ENCODE measurements at places on chromosomes 7 and 10.
A peak's percentile ranks its signal among the peaks of the same experiment; 100 is the strongest.

GRCh38 chr7:121449735-121450240, 53.7 kb upstream of the FAM3C start:
- no peak for DNase-seq

GRCh38 chr7:124440081-124440480, 325.5 kb downstream of the GPR37 start:
- no peak for DNase-seq

- no peak for DNase-seq
Observed at GRCh38 chr7:127997226-127997922, 33.9 kb downstream of the LRRC4 start.

DNA sequence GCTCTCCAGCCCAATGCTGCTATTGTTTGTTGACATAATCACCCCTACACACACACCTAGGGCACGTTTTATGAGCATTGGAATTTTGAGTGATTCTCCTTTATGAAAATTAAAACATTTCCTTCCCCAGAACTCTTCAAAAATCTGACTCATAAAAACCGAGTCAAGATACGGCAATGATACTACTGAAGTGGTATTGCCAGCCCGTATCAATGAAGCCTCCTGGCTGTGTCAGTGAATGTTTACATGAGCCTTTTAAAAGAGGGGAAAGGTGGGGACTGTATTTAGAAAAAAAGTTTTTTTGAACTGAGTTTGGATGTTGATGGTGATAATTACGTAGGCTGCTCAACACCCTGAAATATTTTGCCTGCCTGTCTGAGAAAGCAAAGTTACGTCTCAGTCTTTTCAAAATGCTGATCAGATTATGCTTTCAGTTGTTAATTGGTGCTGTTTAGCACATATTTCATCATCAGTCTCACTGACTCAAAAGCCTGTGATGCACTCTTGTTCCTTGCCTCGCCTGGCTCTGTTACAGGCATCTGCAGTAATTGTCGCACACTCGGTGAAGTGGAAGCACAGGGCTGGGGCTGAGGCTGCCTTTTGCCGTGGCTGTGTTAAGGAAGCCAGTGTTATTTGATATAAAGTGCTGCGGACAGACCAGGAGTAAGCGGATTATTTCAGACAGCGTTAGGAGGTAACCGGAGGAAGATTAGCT, 157.4 kb upstream of the TCF7L2 start:
- DNase-seq, result no peak

DNA sequence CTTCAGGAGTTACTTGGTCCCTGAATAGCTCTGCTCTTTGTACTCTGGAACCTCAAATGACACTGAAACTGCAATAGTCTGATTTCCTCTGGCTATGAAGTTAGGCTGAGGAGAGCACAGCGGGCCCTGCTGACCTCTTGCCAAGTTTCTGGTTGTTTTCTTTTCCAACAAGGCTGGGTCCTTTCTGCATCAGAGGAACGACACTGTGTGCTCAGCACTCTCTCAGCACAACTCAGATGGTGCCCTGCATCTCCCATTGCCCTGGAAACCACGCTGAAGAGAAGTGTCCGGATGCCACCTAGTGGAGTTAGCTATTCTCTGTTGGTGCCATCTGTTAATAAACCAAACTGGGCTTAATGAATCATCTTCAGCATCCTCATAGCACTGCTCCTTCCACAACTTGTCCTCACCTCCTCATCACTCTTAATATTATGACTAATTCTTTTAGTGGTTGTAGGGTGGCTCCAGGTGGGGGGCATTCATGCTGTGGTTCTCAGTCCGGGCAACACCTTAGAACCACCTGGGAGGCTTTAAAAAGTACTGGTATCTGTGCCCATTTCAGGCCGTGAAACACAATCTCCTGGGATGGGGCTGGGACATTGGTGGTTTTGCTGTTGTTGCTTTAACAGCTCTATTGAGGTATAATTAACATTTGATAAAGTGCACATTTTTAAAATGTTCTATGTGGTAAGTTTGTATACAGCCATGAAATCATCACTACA, 8.2 kb upstream of the EFCAB10 start:
- DNase-seq, result peak; percentile 63

DNA sequence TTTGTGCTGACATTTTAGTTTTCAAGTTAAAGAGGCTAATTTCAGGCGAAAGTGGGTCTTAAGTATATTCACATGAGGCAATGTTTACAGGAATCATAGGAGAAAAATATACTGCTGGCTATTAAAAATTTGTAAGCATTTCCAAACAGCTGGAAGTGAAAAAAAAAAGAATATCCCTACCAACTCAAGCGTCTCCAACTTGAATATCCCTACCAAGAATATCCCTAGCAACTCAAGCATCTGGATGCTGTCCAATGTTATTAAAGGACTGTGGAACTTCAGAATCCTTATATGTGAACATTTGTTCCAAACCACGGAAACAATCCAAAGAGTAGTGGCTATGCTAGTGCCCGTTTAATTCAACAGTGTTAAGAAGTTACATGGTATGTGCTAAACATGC, 1303.0 kb downstream of the GATA3 start:
- DNase-seq, result no peak

DNA sequence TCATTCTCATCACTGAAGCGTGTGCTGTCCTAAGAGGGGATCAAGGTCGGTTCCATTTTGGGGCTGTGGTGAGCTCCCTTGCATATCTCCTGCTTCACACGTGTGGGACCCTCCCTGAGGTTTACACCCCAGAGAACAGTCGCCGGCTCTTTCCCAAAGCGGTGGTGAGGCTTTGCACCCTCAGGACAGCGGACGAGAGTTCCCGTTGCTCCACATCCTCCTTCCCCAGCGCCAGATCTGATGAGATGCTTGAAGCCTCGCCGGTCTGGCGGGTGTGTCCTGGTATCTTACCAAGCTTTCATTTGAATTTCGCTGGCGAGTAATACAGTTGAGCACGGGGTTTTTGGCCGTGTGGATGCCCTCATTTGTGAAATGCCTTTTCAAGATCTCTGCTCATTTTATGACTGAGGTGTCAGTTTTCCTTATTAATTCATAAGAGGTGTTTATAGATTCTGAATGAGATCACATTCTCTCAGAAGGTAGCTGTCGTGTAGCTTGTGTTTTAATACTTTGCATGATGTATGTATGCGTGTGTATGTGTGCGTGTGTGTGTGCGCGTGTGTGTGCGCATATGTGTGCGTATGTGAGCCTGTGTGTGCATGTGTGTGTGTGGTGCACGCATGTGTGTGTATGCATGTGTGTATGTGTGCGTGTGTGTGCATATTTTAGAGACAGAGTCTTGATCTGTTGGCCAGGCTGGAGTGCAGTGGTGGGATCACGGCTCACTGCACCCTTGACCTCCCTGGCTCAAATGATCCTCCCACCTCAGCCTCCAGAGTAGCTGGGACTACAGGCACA, 30.7 kb downstream of the ELFN1 start:
- DNase-seq, result no peak

GRCh38 chr7:143455491-143455890, 12.2 kb downstream of the TAS2R60 start:
- DNase-seq, result no peak

DNA sequence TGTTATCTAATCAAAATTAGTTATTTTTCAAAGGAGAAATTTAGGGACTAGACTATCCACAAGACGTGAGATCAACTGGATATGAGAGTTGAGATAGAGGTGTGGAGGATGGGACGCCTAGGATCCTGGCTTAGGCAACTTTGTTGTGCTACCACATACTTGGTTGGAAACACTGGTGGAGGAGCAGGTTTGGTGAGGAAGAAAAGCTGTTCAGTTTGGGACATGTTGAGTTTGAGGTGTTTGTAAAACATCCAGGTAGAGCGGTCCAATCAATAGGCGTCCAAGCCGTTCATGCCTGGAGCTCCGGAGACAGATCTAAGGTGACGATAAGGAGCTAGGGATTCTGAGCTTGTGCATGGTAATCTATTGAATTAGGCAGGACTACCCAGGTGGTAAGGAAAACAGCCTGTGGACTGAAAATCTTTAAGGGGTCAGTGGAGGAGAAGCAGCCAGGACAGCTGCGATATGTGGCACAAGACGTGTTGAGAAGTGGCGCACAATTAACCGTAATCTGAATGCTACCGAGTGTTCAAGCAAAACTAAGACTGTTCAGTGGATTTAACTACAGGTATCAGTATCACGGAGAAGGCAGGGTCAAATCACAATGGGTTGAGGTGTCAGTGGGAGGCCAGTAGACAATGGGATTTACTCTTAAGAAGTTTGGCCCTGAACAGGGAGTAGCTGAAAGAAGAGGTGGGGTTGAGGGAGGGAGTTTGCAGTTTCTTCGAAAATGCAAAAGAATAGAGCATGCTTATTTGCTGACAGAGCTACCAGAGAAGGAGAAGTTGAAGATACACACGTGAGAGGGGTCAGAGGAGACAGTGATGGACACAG, 16.1 kb upstream of the TRPV6 start:
- DNase-seq, result no peak

GRCh38 chr7:114930829-114931655, 9.1 kb downstream of the MDFIC start:
- DNase-seq, result no peak

DNA sequence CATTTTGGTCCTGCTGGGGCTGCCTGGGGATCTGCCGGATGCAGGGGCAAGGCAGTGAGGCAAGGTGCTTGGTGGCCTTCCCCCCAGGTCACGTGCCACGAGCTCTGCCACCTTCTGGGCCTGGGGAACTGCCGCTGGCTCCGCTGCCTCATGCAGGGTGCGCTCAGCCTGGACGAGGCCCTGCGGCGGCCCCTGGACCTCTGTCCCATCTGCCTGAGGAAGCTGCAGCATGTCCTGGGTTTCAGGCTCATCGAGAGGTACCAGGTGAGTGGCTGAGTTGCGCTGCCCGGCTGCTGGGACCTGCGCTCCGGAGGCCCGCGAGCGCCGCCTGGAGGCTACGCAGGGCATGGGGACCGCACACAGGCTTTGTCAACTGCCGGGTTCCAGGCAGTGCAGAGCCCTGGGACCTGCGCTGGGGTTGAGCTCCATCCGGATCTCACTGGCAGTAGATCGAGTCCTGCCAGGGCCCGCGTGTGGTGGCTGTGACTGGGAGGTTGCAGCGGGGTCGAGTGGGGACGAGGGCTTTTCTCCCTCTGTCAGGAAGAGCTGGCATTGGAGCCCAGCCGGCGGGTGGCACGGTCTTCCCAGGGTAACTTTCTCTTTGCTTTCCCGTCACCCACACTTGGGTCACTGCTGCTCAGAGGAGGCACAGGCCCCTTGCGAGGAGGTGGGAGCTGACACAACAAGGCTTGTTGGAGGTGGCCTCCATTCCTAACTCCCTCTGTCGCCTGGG, 21.7 kb downstream of the AMZ1 start:
- DNase-seq, result peak; percentile 23

GRCh38 chr7:132108563-132108962, 467.7 kb downstream of the PLXNA4 start:
- DNase-seq, result no peak

DNA sequence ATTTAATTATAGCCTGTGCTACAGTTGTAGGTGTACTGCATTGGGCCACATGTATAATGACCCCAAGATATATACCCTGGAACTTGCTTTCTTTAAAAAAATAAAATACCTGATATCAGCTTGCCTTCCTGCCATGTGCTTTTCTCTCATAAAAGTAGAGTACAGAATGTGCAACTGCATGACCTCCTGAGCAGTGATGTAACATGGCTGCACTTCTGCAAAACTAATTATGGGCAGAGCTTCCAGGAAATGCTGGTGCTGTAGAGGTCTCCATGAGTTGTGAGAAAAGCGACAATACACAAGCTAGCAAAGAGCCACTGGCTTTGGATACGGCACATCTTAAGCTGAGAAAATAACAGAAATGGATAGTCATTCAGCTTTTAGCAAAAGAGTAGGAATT, 6.5 kb upstream of the ERLIN1 start:
- no peak for DNase-seq

DNA sequence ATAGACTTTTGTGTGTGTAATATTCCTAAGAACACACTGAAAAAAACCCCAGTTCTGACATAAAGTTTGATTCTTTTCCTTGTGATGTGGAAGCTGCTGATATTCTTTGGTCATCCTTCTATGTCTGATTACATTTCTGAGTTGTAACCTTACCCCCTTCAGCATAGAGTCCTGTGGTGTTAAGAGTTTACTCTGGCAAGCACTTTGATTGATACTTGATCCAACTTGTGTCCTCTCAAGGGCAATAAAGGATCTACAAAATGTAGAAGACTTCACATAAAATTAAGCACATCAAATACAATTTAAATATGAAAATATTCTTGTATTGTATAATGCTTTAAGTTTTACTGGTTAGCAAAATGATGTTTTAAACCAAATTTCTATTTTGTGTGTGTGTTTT, 221.7 kb upstream of the DKK1 start:
- no peak for DNase-seq

DNA sequence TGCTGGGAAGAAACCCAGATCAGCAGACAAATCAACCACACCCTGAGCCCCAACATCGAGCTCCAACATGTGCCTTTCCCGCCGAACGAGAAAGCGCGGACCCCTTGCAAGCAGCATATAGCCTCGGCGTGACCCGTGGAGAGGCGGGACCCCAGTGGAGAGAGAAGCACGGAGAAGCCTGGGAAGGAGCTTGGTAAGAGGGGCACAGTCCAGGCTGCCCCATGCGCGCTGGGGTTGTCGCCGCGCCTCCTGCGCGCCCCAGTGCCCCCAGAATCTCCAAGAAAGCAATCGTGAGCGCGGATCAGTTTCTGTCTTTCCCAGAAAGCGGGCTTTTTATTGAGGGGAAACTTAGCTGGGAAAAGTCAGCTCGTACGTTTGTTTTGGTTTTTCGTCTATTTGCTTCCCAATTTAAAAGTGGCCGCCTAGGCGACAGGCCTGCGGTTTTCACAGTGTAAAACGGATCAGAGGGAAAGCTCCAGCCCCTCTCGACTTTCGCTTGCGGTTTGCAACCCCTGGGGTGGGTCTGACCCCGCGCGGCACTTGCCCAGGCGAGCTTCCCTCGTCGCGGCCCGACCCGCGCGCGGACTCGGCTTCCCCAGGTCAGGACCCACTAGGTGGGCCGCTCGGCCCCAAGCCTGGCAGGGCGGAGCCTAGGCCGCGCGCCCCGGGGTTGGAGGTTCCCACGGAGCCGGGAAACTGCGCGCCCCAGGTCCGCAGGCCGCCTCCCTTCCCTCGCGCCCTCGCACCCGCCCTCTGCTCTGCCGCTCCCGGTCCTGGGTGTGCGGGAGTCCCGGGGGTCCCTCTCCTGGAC, 31.1 kb downstream of the SKIDA1 start:
- DNase-seq, result no peak

DNA sequence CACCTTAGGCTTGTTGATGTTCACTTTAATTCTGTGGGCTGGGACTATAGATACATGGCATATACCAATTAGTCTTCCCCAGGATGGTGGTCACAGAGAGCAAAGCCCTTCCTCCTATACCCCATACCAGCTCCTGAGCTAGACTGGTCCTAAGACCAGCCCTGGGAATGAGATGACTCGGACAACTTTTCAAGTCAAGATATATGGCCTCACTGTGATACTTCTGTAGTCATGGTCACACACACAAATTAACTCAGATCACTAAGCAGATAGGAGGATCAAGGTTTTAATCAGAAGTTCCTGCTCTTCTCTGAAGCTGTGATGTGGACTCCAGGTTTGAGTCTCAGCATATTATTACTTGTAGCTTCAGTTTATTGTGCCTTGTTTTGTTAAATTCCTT, 53.1 kb downstream of the SLK start:
- no peak for DNase-seq

DNA sequence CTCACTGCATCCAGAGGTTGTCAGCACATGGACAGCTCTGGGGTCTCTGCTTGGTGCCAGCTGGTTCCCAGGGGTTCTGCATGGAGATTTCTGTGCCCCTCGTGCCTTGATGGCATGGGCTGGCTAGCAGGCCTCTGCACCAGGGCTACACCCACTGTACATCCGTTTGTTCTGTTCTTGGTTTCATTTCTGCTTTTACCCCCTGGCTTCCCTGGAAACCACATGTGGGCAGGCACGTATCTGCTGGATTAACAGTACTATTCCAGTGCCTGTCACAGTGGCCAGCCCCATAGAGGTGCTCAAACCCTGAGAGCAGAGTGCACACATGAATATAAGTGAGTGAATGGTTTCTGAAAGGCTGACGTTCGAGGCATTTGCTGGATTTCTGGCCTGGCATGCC, 207.2 kb upstream of the GPR26 start:
- no peak for DNase-seq
